ENCODE measurements at places on chromosomes 16 and 17.

GRCh38 chr17:79808763-79809529 lies 12.1 kb upstream of the CBX8 start:
- DNase-seq: no peak

GRCh38 chr17:79728169-79728907 lies 2.4 kb upstream of the ENPP7 start:
- peak; percentile 79 for DNase-seq

- no peak for DNase-seq
Measured at GRCh38 chr16:78635807-78636206, 536.4 kb downstream of the WWOX start.

- DNase-seq: no peak
Measured at GRCh38 chr16:23934610-23935236, 98.9 kb downstream of the PRKCB start.

GRCh38 chr17:72634621-72635020 lies 457.9 kb downstream of the SLC39A11 start:
- DNase-seq: no peak
